ENCODE measurements at places on chromosomes 1 and 21.

- peak; percentile 23 for DNase-seq
Observed at GRCh38 chr21:26881504-26882228, 36.5 kb upstream of the ADAMTS1 start.

DNA sequence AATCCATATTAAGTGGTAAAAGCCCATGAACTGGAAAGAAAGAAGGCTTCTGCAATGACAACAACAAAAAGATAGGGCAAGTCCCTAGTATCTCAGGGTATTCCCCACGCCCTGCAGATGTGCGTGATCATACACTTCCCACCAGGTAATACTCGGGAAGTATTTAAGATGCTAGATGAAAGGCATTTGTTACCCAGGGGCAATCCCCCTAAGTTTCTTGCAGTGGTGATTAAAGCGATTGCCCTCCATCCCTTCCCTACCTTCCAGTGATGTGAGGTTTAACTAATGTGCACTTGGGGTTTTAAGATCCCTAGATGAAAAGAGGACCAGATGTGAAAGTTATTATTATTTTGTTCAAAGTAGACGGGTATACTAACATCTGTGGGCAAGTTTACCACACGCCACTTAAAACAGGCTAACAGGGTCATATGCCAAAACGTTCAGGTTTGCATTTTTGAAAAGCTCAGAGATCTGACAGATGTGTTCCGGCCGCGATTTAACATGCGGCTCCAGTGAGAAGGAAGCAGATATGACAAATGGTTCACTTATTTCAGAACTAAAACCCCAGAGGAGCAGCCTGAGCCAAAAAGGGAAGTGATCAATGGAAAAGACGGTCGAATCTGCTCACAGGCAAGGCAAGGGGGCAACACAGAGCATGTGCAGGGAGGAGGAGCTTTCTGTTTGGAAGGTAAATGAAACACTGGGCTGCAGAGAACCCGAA is 17.4 kb downstream of the TIAM1 start:
- DNase-seq = no peak

DNA sequence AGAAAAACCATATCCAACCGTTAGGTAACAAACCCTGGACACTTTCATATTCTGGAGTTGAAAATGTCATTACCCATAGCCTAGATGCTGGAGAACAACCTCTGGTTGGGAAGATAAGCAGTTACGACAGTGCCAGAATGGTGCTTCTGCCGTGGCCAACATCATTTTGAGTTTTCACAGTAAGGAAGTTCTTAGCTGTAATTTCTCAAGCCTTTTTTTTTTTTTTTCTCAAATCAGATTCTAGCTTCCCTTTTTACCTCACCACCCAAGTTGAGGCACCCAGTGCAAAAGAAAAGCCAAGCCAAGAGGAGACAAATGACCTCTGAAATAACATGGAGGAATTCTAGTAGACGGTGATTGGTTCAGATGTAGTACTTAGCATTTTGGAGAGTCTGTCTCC is 21.8 kb downstream of the PPT1 start:
- no peak for DNase-seq

DNA sequence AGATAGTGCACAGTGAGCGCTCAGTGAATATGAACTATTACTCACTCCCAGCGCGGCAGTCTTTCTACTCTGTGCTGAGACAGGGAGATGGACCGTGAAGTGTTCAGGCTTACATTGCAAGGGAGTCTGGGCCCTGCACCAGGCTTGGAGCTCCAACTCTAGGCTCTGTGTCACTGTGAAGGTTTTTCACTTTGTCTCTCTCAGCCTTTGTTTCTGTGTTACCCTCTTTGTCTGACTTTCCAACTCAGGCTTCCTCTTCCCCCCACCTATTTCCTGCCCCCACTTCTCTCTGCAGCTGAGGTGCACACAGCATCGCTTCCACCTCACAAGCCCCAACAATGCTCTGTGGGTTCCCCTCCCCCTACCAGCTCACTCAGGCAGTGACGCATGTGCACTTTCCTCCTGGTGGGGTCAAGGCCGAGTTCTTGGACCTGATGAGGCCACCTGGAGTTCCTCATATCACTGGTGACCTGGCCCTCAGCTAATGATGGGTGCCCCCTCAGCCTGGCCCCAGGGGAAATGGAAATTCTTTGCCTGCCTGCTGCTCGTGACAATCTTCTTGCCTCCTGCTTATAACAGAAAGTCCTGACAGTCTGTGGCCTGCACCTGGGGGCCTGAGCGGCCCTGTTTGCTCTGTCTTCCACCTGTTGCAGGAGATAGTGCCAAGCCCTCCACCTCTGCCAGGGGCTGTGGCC is 1.1 kb upstream of the LCK start:
- DNase-seq = no peak

GRCh38 chr1:200892958-200893357 is 1.7 kb upstream of the INAVA start:
- DNase-seq = no peak

DNA sequence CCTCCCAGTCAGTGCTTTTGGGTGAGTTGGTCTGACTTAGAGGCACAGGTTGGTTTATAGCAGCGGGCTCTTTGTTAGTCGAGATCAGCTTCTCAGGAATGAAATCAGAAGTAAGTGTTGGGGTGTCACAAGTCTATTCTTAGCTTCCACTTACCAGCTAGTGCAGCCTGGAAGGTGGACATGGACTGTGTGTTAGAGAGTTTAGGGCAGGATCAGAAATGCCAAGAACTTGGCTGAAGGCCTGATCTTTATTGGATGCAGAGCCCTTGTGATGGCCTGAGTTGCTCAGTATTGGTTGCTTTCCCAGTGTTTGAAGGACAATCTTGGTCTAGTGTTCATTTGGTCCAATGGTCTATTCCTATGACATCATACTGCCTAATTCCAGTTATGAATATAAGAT is 377.0 kb upstream of the USP24 start:
- no peak for DNase-seq

GRCh38 chr1:212215910-212216309 is 69.3 kb upstream of the PPP2R5A start:
- DNase-seq = no peak

GRCh38 chr1:7541629-7542028 is 229.5 kb upstream of the VAMP3 start:
- DNase-seq = no peak

DNA sequence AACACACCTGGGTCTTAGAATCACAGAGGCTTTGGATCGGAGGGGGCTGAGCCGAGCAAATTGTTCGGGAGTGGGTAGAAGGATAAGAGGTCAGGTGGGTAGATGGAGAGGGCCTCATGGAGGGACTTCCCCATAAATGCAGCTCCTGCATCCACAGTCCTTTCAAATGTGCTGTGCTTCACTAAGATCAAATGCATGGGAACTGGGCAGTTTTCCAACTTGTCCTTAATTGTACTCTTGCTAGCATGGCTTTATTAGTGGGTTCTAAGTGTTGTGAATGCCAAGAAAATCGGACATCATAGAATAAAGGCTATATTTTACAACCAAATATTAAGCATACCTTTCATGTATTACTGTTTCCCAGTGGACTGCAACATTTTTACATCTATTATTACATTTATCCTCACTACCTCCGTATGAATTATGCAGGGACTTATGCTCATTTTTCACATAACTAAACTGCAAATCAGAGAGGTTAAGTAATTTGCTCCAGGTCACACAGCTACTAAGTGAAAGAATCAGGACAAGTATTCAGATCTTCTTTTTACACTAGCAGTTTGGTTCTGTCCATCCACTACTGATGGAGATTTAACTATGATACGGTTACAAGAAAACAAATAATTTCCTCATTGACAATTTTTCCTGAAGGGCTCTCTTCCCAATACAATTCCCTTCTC is 174.5 kb upstream of the RUNX1 start:
- no peak for DNase-seq

GRCh38 chr1:118948846-118949245 is 39.3 kb downstream of the TBX15 start:
- DNase-seq = no peak

DNA sequence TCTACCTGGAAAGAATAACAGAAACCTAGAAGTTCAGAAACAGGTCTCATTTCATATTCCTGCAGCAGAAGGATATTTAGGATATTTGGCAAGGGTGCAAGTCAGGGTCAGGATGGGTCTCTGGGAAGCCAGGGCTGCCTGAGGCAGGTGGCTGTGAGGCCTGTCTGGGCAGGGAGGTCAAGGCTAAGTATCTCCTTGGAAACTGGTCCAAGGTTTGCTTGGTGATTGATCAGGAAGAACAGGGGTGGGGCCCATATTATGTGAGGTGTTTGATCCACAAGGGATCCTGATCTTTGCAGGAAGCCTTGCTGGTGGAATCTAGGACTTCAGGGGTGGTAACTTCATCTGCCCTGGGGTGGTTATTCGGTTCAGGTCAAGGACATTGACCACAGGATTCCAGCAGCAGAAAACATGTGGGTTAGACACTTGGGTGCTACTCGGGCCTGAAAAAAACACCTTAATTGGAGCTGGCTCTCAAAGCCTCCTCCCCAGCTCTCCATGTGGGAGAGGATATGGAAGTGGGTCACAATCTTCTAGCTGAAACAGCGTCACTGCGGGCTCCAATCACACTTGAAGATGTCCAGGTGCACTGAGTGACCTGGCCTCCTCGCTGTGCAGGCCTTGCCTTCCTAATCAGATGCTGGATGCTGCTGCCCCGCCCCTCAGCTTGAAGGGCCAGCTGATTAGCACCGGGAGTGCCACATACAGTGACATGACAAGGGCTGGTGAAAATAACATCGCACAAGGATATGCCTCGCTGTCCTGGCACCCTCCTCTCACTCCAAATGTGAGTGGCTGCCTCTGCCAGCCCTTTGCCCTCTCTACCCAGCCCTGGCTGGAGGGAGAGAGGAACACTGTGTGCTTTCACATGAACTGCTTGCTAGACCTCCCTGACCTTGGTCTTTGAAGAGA is 8.7 kb downstream of the CTNNBIP1 start:
- DNase-seq = no peak

DNA sequence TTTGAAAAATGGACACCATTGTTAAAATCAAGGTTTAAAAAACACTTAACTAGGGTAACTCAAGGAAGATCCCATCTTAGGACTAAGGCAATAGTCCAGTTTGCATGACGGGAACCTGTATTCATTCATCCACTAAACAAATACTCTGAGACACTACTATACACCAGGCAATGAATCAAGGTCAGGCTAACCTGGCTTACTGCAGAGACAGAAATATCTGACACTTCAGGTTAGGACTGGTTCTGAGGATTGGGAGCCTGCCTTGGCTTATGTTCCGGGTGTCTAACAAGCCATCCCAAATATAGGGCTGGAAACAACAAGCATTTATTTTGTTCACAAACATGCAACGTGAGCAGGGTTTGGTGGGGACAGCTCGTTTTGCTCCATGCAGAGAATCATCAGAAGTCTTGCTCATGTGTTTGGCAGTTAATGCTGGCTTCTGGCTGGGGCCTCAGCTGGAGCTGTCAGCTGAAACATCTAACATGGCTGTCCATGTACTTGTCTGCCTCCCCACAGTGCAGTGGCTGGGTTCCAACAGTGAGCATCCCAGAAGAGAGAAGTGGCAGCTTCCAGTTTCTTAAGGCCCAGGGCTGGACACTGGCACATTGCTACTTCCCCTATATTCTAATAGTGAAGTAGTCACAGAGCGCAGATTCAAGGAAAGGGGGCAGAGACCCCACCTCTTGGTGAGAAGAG is 37.0 kb upstream of the CAMK1G start:
- no peak for DNase-seq

GRCh38 chr1:109149874-109150601 is 36.1 kb downstream of the ELAPOR1 start:
- no peak for DNase-seq
